ENCODE measurements at places on chromosomes 5 and 9.
A peak's percentile ranks its signal among the peaks of the same experiment; 100 is the strongest.

DNA sequence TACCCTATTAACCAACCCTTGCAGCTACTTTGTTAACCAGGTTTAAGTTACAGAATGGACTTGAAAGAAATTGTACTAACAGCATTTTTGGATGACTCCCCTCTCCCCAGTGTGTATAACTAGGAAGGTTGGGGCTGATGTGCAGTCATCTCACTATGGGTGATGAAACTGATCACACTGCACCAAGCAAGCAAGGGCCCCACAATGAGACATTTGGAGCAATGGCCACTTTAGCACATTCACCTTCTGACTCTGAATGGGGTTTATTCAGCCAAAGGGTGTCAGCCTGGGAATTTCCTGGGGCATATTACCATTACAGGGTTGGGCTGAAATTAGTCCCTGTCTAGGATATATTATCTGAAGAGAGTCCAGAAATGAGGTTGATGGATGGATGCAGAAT lies 18.7 kb upstream of the CYFIP2 start:
- no peak for DNase-seq

GRCh38 chr9:81207651-81208050 lies 481.7 kb downstream of the TLE1 start:
- no peak for DNase-seq

DNA sequence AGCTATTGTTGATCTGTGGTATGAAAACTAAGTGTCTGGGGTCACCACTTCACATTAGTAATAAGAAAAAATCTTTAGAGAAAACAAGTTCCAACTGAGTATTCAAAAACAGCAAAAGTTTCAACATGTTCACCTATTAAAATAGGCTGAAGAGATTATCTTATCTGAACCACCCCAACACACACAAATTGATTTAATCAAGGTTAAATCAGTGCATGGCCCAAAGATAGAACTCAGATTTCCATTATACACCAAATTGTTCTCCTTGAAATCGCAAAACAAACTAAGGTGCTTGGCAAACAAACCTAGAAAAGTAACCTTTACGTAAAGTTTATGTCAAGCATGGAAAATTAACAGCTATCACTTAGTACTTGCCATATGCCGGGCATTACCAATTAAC lies 61.1 kb downstream of the TMEM161B start:
- DNase-seq, result no peak

DNA sequence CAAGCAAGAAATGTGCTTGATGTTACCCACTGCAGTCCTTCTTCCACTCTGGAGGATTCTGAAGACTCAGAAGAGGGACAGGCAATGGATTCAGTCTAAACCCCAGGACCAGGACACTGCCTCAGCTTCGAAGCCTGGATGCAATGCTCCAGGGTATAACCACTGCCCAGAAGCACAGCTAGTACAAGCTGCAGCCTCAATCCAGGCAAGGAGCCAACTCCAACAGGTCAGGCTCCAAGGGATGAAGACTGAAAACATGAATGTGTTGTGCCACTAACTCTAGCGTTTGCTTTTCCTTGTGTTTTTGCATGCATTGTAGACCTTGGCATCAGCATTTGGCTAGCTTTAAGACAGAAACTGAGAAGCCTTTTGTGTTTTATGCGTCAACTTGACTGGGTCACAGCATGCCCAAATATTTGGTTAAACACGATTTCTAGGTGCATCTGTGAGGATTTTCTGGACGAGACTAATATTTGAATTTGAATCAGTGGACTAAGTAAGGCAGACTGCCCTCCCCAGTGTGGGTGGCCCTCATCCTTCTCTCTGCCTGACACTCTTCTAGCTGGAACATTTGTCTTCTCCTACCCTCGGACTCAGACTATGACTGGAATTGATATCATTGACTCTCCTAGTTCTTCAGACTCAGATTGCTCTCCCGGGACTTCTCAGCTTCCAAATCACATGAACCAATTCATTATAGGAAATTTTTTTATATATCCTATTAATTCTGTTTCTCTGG lies 20.5 kb upstream of the GPX3 start:
- no peak for DNase-seq

- DNase-seq, result no peak
Measured at GRCh38 chr9:77170991-77171699, 6.2 kb upstream of the VPS13A start.

GRCh38 chr5:159212657-159213462 lies 3.5 kb upstream of the RNF145 start:
- DNase-seq, result no peak

DNA sequence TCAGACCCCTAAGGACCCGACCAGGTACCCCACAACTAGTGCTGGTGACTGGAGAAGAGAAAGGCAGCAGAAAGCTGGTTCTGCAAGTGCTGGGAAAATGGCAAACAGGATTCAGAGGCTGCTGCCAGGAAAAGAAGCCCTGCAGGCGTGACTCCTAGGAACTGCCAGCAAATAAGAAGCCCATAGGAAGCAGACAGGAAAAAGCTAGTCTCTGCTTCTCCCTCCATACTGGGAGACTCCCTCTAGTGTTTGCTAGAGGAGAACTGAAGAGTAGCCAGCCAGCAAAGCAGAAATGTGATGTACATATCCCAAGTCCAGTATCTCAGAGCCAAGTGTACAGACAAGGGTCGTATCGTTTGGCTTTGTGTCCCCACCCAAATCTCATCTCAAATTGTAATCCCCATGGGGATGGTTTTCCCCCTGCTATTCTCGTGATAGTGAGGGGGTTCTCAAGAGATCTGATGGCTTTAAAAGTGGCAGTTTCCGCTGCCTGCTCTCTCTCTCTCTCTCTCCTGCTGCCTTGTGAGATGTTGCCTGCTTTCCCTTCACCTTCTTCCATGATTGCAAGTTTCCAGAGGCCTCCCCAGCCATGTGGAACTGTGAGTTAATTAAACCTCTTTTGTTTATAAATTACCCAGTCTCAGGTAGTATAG lies 38.1 kb upstream of the TUSC1 start:
- peak; percentile 24 for DNase-seq

- DNase-seq, result no peak
Measured at GRCh38 chr9:94825611-94825958, 99.1 kb downstream of the AOPEP start.

DNA sequence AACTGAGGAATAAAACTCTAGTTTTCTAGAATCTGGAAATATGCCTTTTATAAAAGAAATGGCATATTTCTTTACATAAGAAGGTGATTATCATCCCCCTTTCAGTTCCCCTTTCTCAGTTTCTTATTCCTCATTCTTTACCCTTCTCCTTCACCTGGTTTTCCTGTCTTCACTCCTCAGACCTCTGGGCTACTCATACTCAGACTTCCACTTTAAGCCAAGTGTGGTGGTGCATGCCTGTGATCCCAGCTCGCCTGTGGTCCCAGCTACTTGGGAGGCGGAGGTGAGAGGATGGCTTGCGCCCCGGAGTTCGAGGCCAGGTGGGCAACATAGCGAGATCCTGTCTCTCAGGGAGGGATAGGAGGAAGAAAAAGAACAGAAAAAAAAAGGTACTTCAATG lies 57.2 kb downstream of the RANBP6 start:
- DNase-seq, result no peak

DNA sequence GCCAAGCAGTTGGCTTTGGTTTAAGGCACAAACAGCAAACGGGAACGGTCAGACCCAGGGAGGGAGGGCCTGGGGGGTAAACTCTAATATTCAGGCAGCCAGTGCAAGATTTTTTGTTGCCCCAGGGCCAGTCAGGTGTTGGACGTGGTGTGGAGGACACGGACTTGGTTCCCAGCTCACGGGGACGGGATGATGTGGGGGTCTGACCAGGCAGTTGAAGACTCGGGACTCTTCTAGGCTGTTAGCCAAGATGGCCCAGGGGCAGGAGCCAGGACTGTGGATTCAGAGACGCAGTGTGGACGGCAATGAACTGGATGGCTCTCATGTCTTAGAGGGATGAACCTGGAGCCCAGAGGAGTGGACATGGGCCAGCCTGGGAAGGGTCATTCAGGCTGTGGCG lies 169.2 kb downstream of the C9orf50 start:
- DNase-seq, result no peak

DNA sequence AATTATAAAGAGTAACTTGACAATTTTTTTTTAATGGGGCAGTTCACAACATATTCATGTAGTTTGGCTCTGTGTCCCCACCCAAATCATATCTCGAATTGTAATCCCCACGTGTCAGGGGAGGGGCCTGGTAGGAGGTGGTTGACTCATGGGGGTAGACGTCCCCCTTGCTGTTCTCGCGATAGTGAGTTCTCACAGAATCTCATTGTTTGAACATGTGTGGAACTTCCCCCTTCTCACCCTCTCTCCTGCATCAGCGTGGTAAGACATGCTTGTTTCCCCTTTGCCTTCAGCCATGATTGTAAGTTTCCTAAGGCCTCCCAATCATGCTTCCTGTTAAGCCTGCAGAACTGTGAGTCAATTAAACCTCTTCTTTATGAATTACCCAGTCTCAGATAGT lies 40.7 kb downstream of the FBXW11 start:
- no peak for DNase-seq

- DNase-seq, result no peak
Measured at GRCh38 chr5:156396063-156396829, 69.3 kb downstream of the SGCD start.

- DNase-seq, result no peak
Measured at GRCh38 chr9:123425261-123425821, 69.3 kb downstream of the CRB2 start.

GRCh38 chr5:84599964-84600363 lies 215.3 kb upstream of the EDIL3 start:
- no peak for DNase-seq

DNA sequence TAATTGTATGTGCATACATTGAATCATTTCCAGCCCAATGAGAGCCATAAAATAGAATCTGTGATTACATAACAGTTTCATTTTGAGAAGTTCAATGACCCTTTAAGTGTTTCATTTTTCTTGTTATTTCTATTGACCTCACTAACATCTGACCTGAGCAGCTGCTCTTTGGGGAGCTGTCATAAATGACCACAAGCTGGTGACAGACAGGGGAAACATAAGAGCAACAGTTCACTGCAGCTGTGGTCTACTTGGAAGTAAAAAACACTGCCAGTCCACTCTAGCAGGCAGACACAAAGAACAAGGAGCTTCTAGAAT lies 265.4 kb downstream of the DTWD2 start:
- DNase-seq, result no peak

DNA sequence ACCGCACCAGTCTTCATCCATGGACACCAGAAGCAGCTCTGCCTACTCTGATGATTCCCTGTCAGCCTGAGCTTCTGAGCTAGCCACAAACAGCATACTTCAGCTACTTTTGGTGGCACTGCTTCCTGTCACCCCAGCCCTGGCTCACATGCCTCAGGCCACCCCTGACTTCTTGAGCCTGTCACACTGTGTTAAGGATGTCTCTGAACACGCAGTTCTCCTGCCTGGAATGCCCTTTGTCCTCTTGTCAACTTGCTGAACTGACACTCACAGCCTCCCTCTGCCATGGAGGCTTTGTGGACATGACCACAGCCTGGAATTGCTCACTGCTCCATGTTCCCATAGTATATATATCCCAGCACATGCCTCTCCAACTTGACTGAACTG lies 7.2 kb downstream of the MACROH2A1 start:
- DNase-seq, result no peak

DNA sequence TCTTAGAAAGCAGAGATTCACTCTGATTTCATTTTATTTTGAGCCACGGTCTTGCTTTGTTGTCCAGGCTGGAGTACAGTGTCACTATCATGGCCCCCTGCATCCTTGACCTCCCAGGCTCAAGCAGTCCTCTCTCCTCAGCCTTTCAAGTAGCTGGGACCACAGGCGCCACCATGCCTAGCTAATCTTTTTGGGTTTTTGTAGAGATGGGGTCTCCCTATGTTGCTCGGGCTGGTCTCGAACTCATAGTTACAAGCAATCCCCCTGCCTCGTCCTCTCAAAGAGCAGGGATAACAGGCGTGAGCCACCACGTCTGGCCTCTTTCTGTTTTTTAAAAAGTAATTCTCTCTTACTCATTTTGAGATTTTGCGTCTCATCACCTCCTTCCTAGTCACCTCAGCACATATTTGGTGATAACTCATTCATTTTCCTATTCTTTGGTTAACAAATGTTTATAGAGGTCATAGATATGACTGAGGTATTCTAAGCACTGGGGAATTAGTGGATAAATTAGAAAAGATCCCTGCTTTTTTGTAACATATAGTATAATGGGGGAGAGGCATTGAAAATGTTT lies 10.8 kb upstream of the DCP2 start:
- no peak for DNase-seq

- peak; percentile 22 for DNase-seq
Measured at GRCh38 chr5:1639757-1640156, 116.0 kb upstream of the LPCAT1 start.

DNA sequence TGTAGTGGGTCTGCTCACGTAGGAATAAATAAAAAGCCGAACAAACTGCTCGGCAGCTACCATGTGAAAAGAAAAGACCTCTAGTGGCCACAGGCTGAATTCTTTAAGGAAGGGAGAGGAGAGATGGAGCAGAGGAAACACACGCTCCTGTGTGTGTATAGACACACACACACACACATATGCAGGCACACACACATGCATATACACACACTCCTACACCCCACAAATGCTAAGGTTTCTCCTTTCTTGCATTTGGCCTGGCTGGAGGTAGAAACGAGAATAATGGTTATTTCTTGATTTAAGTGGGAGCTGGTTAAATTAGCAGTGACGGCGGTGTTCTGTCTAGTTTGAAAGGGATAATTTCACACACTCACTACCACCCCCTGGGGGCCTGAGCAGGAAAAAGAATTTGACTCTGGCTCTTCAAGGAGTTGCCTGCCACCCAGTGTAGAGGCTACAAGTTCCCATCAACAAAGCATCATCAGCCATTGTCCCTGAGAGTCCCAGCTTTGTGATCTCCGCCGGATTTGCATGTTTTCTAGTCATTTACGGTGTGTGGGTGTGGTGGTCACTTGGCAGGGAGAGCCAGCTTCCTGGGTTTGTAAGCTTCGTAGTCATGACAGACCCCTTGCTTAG lies at the start of gene INSYN2B:
TSS of gene INSYN2B (minus strand) at position 78 of the 636 bp plus-strand sequence. CDS start 96,597 bp downstream, outside the sequence.
- peak; percentile 59 for DNase-seq

- DNase-seq, result no peak
Measured at GRCh38 chr9:18092138-18092537, 381.8 kb upstream of the ADAMTSL1 start.

DNA sequence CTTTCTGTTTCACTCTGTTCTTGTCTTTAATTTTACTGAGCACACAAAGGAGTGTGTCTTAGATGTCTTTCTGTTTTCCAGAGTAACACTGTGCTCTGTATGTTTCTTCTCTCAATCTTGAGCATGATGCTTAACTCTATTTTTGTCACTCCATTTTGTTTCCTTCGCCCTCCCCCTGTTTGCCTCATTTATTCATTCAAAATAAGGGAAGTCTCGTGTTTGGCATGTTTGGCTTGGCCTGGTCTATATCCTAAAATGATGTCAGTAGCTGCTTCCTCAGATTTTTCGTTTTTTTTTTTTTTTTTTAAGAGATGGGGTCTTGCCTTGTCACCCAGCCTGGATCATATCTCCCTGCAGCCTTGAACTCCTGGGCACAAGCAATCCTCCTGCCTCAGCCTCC lies 22.0 kb downstream of the ZNF618 start:
- no peak for DNase-seq

Measured in frontal cortex (tissue), 4 donors.